AG04449 (cell line): ENCODE measurements at places on chromosomes 3 and 15.

DNA sequence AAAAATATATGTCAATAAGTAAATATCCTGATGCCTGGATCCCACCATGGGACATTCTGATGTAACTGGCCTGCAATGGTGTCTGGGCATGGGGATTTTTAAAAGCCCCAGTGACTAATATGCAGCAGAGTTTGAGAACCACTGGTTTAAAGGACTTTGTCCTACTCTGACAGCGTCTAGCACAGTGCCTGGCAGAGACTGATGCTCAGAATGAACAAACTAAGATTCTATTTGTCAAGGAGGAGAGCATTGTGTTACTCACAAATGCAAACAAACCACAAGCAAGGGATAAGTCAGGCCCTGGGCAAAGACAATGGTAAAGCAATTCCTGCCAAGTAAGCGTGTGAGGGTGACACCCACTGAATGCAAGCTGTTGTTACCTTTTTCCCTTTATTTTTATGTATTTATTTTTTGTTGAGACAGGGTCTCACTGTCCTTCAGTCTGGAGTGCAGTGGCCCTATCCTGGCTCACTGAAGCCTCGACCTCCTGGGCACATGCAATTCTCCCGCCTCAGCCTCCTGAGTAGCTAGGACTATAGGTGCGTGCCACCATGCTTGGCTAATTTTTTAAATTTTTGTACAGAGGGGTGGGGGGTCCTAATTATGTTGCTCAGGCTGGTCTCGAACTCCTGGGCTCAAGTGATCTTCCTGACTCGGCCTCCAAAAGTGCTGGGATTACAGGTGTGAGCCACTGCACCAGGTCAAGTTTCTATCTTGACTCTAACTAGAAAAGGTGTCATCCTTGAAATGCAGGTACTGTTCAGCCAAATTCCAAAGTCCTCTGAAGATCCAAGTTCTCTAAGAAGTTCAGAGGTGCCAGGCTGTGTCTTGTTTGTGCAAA is 909 bp upstream of the GPD1L start:
- DNase-seq, result no peak

GRCh38 chr3:134078169-134078831 is 48.6 kb upstream of the SLCO2A1 start:
- DNase-seq, result no peak

DNA sequence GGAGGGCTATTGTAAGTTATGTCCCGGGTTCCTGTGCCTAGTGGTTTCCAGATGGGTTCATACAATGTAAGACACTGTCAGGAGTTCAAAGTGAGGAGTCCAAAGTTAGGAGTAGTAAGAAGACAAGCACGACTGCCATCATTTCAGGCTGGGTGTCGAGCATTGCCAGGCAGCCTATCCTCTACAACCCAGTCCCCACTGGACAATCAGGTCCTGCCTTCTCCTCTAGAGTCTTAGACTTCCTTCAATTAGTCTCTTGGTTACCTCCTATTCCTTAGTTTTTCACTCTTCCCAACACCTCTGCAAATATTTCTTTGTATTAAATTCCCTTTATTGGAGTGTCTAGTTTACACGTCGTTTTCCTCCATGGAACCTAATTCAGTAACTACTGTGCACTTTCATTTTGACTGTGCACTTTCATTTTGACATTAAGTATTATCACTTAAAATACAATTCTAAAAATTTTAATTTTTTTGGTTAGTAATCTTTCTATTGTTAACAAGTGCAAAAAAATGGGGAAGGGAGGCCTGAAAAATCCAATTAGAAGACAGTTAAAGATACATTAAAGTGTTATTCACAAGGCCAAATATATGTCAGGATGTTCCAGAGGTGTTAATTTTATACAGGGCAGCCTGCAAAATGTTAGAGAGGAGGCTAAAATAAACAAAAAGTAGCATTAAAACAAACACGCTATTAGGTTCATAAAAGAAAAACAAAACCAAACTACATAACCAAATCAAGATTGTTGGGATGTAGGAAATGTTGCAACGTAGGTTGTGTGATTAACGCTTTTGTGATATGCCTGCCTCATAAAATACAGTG is 155.3 kb downstream of the TBL1XR1 start:
- no peak for DNase-seq

- DNase-seq, result no peak
These were observed 1261.6 kb upstream of the GBE1 start for GRCh38 chr3:83023086-83023485.

- DNase-seq, result no peak
These were observed 304.5 kb downstream of the AGBL1 start for GRCh38 chr15:86384186-86384585.

DNA sequence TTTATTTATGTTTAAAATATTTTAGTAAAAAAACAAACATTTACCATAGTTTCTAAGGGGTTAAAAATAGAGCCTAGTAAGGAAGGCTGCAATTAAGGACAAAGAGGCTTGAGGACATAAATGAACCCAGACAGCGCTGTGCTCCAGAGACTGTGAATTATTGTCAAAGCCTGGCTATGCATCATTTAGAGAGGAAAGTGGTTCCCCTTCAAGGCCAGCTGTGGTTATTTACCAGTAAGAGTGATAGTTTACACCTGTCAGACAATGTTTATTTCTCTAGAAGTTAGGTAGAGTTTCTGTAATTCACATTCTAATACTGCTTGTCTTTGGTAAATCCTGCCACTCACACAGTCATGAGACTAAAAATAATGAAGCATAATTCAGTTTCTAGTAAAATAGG is 32.4 kb upstream of the PIK3R4 start:
- DNase-seq, result no peak

- DNase-seq, result no peak
These were observed 361.9 kb downstream of the LRTM1 start for GRCh38 chr3:54565956-54566355.
